ENCODE measurements at places on chromosomes 16 and 17.

- no peak for DNase-seq
Observed at GRCh38 chr16:57640612-57641011, 12.2 kb downstream of the ADGRG1 start.

GRCh38 chr17:48995304-48995973 lies 1.7 kb upstream of the IGF2BP1 start:
- no peak for DNase-seq

- DNase-seq, result no peak
Observed at GRCh38 chr16:88329726-88330700, 52.7 kb upstream of the ZNF469 start.

DNA sequence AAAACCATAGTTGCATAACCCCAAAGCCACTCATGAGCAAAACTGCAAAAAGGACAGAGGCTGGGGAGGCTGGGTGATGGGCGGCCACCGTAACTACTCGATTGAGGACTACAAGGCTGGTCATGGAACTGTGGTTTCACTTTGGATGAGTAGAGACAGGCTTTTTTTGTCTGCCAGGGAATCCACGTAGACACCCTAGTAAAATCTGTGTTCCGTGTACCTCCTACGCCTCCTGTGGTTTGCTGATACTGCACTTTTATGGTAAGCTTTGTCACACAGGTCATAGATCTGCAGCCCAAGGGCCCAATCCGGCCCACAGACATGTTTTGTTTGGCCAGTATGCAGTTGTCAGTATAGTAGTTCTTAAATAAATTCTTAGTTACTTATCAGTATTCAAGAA lies 2.2 kb upstream of the TLCD3B start:
- DNase-seq, result no peak

- DNase-seq, result no peak
Observed at GRCh38 chr17:29412780-29413565, 22.8 kb downstream of the TAOK1 start.

DNA sequence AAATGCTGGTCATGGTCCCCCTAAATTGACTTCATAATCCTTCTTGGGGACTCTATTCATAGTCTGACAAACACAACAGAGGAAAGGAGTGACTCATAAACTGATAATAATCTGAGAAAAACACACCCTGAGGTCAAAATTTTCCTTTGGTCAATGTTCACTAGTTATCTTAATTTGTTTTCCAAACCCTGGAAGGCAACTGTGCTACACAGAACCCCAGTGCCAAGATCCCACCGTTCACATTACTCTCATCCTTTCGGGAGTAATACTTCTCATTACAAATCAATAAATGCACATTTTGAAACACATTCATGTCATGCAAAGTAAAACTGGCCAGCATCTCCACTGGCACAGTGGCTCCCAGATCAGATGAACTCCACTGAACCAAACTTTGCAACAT lies 23.2 kb downstream of the COIL start:
- no peak for DNase-seq

GRCh38 chr16:3045758-3046640 lies at the start of gene MMP25:
Gene MMP25, plus strand, starts transcription at chr16:3046561. Its CDS starts 357 bp downstream, at chr16:3046918.
- peak; percentile 58 for DNase-seq

DNA sequence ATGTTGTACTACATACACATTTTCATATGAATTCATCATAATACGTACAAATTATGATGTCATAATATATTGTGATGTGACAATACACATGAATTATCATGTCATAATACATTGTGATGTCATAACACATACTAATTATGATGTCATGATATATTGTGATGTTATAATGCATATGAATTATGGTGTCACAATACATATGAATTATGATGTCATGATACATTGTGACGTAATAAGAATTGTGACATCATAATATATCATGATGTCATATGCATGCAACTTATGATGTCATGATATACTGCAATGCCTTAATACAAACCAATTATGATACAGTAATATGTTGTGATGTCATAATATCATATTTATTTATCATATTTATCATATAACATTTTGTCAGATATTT lies 2074.3 kb downstream of the TP53TG3F start:
- DNase-seq, result no peak

- no peak for DNase-seq
Observed at GRCh38 chr17:15261258-15261801, 3.8 kb downstream of the PMP22 start.
